ENCODE measurements at places on chromosomes 6 and 20.

DNA sequence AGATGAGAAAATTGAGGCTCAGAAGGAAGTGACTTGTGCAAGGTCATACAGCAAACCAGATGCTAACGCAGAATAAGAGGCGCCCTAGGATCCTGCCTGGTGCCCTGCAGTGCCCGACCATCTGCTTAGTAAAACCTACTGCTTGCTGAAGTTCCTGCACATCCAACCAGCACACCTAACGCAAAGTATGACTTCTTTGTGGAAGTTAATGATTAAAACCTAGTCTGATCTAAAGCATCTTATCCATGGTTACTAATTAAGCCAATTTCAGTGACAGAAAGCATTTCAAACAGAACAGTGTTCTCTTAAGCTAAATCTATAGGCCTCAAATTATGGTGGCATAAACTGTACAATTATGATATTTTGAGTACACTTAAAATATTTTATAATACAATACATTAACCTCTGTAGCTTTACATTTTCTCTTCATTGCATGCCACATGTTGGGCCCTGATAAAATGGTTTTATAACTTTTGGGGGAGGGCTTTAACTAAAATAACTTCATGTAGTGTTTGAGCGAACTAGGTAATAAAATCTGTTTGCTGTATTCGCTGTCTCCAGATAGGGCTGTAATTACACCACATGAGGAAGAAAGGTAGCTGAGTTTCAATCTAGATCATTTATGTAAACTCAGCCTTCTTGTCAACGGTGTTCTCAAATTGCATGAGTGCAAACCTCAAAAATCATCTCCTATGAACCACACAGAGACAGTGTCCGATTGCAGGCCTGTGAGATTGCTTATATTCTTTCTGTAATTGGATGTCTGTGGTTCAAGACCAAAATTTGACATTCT lies 37.5 kb upstream of the BEND3 start:
- DNase-seq: no peak

- DNase-seq: no peak
Observed at GRCh38 chr6:111481836-111482187, 1.2 kb downstream of the REV3L start.

DNA sequence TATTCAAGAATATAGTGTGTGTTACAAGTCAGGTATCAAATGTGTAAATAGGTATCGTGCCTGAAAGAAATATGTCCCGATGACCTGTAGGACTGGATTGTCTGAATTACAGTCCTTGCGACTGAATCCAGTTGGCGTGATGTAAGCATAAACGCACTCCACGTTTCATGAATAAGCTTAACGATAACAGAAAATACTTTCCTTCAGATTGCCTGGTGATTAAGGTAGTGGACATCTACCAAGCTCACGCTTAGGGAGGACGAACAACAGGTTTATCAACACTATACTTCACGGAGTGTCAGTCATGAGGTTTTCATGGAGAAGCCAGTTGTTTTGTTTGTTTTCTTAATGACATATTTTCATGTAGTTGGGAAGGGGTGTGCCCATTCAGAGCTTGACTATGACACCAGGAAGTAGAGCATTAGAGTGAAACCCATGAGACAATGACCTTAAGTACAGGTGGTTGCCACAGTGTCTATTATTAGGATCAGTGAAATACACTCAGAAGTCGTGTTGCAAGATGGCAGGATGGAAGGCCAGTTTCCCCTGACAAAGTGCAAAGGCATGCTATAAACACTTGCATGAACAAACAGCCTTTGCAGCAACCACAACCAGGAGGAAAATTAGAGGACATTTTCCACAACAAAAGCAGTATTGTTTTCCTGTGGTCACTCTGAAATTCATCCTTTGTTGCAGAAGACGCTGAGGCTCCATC lies 305.8 kb upstream of the PRDM1 start:
- DNase-seq: no peak

- no peak for DNase-seq
Observed at GRCh38 chr6:139525415-139525814, 151.0 kb upstream of the CITED2 start.

DNA sequence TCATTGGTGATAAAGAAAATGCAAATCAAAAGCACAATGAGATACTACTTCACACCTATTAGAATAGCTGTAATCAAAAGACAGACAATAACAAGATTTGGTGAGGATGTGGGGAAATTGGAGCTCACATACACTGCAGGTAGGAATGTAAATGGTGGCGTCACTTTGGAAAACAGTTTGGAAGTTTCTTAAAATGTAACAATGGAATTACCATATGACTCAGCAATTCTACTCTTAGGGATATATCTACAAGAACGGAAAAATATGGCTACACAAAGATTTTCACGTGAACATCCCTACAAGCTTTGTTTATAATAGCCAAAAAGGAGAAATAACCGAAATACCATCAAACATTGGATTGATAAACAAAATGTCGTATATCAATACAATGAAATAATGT lies 270.4 kb downstream of the DOK5 start:
- DNase-seq: no peak

Data from cortex of kidney (tissue), 1 donor.